ENCODE measurements at places on chromosomes 5 and 9.

GRCh38 chr5:112084149-112084548 lies 327.2 kb upstream of the NREP start:
- DNase-seq, result no peak

- no peak for DNase-seq
Observed at GRCh38 chr9:2800394-2801179, 43.3 kb downstream of the PUM3 start.

GRCh38 chr5:111454198-111454622 lies 58.1 kb downstream of the STARD4 start:
- no peak for DNase-seq

DNA sequence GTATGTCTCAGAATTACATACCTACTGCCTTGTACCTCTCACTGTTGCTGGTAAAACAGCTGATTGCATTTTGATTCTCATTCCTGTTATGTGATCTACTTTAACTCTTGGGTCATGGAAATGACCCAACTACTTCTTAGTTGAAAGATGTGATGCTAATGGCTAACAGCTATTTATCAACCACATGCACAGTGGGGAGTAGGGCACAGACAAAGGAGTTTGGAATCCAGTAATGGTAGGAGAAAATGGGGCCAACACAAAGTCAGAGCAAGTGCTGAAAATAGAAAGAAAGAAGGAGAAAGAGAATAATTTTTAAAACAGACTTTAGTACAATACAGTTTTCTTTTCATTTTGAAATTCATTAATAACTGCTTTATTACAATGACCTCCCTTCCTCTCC lies 241.0 kb downstream of the PTPRD start:
- no peak for DNase-seq

GRCh38 chr5:148981353-148981752 lies 81.5 kb downstream of the SH3TC2 start:
- DNase-seq, result no peak

DNA sequence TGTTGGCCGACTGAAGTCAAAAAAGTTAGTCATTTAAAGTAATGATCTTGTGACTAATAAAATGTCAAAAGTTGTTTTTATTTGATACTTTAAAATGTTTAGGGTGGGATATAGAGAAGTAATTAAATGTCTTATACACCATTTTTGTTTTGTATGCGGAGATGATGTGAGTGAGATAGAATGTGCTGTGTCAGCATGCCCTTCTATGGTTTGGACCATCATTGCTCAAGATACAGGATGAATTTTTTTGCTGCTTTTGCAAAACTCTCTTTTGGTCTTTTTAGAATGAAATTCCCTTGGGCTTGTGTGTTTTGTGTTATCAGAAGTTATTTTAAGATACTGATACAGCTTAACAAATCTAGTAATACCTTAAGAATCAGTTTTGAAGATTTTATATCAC lies 12.5 kb downstream of the SRFBP1 start:
- DNase-seq, result no peak

DNA sequence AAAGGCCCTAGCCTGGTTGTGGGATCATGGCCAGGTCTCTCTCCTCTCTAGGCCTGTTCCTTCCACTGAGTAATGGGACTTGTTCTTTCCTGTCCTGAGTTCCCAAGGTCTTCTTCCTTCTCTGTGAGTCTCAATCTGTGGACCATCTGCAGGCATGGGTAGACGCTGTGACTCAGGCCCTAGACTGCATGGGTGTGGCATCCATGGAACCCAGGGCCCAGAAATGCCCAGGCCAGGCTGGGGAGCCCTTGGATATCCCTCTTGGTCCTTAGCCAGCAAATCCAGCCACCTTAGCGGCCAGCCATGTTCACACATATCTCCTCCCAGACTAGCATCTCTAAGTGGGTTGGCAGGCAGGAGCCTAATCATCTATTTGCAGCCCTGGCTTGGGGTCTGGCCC lies 2.3 kb upstream of the ACSL6 start:
- DNase-seq, result no peak

GRCh38 chr9:69122082-69122548 lies 52.0 kb upstream of the TJP2 start:
- no peak for DNase-seq

DNA sequence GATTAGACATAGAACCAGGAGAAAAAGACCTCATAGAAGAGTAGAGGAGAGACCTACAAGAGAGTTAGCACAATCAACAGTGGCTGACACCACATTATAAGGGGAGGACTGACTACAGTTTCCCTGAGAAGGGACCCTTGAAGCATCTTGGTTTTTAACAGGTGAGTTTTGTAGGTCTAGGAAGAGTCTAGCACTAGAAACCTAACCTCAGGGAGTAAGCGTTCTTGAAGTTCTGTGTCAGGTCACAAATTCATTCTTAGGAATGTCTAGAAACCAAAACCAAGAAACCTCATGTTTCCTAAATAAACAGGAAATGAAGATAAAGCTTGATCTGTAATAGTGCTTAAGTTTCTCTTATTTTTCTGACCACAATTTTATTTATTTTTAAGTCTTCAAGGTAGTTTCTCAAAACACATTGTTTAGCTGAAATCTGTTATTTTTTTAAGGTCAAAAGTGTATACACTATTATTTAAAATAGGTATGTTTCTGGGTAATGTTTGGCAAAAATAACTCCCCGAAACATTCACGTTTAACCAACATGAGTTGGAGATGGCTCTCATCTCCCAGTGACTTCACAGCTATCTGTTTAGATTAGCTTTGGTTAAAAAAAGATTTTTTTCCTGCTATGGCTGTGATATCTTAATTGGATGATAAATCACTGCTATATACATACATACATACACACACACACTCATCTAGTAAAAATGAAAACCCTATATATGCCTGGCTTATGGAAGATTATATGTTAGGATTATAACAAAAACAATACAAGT lies 37.1 kb downstream of the MAP3K1 start:
- no peak for DNase-seq

GRCh38 chr9:101409079-101409477 lies 10.4 kb downstream of the ZNF189 start:
- no peak for DNase-seq

DNA sequence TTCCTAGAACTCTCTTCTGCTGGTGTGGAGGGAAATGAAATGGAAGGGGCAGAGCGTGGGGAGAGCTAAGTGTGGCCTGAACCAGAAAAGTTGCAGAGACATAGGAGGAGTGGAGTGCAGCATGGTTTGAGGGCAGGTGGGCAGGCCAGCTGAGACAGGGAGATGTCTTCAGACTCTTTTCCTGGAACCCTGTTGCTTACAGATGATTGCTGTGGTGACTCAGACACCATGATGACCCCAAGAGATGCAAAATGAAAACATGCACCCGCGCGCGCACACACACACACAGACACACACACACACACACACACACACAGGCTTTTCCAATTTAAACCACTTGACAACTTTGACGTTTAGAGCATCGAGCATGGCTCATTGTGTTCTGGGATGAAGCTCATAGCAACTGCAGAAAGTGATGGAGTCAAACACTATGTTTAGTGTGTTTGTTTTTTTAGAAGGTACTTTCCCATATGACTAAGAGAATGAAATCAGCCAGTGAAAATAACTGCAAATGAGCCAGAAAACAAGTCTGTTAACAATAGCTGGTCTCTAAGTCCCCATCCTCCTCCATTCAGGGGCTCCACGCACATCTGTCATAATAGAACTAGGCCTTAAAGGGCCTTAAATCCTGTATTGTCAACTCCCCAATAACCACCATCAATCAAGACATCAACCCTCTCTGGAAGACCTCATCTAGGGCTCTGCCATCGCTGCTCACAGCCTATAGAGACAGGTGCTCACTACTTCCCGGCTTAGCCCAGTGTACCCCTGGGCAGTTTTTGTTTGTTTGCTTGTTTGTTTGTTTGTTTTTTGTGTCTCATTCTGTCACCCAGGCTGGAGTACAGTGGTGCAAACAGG lies 9.6 kb downstream of the TMOD1 start:
- DNase-seq, result no peak

DNA sequence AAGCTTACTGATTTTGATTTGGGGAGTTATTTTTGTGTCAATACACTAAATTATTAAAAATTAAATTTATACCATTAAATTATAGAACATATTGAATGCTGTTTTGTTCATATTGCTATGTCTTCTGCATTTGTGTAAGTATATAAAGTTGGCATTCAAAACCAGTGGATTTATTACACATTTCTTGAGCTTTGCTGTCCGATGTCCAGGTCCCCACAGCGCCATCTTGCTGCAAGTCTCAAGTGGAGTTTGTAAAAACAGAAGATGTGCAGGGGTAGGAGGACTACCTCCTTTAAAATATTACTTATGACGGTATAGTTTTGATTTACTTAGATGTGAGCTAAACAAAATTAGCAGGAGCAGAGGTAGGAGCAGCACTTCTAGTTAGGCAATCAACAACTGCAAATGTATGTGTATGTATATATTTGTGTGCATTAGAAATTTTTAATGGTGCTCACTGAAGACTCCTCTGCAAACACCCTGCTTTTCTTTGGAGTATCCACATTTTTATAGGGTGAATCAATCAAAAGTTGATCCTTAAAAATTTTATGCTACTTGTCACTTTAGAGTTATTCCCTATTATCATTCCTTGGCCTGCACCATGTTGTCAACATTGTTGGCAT lies 37.4 kb downstream of the CPEB4 start:
- DNase-seq, result peak; percentile 32

DNA sequence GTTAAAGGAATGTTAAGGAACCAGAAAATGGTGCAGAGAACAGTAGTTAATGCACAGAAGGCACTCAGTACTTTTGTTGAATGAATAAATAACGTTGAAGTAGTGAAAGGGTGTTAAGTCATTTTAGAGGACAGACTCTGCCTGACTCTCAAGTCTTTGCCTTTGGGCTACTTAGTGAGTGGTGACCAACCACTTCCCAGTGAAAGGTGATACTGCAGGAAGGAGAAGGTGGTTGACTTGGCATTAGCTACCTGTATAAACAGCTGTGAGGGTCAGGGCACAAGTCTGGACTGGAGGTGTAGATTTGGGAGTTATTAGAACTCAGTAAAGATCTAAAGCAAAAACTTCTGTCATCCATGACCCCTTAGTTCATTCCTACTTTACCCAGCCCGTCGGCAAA lies 4.9 kb upstream of the SHB start:
- DNase-seq, result no peak

GRCh38 chr5:36156619-36157018 lies 4.7 kb downstream of the SKP2 start:
- no peak for DNase-seq

DNA sequence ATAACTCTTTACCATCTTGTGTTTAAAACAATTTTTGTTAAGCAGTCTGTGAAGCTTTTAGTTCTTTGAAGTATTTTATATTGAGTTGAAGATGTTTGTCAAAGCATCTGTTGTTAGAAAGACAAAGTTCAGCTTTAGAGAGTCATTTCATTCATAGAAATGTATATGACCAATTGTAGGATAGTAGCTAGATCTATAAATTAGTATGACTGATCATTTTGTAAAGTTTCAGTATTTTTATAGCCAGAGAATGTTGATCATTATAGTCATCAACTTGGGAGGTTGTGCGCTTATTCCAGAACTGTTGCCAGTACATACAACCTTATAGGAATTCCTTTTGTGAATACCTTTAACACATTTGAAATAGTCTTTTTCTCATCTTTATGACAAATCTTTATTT lies 5.2 kb downstream of the NIPBL start:
- no peak for DNase-seq

- DNase-seq, result no peak
Observed at GRCh38 chr9:419571-420171, 205.0 kb downstream of the DOCK8 start.

- DNase-seq, result peak; percentile 58
Observed at GRCh38 chr9:13786131-13786530, 506.6 kb upstream of the MPDZ start.

- DNase-seq, result no peak
Observed at GRCh38 chr5:164255598-164256213, 750.3 kb downstream of the MAT2B start.

DNA sequence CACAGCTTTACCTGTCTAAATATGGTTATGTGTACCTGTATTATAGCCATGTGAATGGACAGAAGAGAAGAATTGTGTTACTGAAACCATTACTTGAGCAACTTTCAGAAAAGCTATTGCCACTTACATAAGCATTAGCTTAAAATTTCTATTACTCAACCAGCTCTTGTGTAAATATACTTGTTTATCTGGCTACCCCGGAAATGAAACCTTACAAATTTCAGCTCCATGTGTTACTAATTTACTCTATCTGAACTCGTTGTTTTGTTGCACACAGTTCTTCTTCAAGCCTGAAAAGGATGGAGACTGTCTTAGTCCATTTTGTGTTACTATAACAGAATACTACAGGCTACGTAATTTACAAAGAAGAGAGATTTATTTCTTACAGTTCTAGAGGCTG lies 22.5 kb upstream of the ADAMTSL1 start:
- no peak for DNase-seq
